ENCODE measurements at places on chromosomes 6 and 20.

GRCh38 chr20:57650756-57651483 lies 30.7 kb upstream of the ZBP1 start:
- DNase-seq: peak; percentile 69

DNA sequence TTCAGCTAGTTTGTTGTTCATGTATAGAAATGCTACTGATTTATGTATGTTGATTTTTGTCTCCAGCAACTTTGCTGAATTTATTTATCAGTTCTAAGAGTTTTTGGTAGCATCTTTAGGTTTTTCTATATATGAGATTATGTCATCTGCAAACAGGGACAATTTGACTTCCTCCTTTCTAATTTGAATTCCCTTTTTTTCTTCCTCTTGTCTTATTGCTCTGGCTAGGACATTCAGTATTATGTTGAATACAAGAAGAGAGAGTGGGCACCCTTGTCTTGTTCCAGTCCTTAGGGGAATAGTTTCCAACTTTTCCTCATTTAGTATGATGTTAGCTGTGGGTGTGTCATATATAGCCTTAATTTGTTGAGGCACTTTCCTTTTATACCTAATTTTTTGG lies 58.2 kb downstream of the CDH26 start:
- DNase-seq: no peak

DNA sequence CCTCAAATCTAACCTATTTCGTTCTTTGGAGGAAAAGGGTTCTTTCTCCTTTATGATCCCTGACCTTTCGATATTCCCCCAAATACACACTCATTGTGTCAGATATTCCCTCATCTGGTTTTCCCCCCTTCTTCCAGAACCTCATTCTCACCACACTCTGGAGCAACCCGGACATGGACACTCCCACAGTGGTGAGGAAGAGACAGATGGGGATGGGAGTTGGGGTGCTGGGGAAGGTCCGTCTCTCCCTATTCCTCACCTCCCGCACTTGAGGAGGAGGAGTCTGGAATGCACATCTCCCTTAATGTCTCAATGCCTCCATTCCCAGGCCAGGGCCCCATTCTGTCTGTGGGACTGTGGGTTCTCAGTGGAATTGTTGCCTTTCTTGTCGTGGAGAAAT lies 1.3 kb downstream of the SLC39A7 start:
- DNase-seq: no peak

- peak; percentile 49 for DNase-seq
Measured at GRCh38 chr6:33688451-33689147, 22.9 kb downstream of the UQCC2 start.

DNA sequence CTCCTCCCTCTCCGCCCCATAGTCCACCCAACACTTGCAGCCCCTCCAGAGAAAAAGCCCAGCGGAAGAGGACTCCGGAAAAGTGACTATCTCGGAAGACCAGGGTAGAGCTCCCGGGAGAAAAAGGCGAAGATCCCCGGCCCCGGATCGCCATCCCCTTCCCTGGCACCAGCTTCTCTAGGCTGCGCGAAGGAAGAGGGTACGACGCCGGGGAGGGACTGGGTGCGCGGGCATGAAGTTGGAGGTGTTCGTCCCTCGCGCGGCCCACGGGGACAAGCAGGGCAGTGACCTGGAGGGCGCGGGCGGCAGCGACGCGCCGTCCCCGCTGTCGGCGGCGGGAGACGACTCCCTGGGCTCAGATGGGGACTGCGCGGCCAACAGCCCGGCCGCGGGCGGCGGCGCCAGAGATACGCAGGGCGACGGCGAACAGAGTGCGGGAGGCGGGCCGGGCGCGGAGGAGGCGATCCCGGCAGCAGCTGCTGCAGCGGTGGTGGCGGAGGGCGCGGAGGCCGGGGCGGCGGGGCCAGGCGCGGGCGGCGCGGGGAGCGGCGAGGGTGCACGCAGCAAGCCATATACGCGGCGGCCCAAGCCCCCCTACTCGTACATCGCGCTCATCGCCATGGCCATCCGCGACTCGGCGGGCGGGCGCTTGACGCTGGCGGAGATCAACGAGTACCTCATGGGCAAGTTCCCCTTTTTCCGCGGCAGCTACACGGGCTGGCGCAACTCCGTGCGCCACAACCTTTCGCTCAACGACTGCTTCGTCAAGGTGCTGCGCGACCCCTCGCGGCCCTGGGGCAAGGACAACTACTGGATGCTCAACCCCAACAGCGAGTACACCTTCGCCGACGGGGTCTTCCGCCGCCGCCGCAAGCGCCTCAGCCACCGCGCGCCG lies 822 bp downstream of the FOXQ1 start:
- no peak for DNase-seq
